NCI-H1417 (cell line): ENCODE measurements at places on chromosomes 16 and 17.

DNA sequence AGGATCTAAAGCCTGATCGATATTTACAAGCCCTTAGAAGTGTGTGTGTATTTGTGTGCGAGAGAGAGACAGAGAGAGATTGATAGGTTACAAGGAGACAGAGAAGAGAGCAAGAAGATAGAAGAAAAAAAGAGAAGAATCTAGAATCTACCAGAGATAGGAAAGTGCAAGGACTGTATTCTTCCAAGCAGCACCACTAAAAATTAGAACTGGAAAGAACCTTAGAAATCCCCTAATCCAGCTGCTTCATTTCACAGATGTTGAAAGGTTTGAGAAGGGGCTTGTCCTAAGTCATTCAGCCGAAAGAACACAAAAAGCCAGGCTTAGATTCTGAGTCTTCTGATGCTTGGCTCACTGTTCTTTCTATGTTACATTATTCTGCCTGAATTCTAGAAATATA, 92.2 kb downstream of the HS3ST3A1 start:
- no peak for DNase-seq

- no peak for DNase-seq
Observed at GRCh38 chr16:79101491-79101890, 499.0 kb downstream of the MAF start.

GRCh38 chr16:88686439-88687253, at the start of gene SNAI3:
Gene SNAI3, minus strand, starts transcription at chr16:88686507. Its CDS starts 101 bp downstream, at chr16:88686406.
- DNase-seq = peak; percentile 80

DNA sequence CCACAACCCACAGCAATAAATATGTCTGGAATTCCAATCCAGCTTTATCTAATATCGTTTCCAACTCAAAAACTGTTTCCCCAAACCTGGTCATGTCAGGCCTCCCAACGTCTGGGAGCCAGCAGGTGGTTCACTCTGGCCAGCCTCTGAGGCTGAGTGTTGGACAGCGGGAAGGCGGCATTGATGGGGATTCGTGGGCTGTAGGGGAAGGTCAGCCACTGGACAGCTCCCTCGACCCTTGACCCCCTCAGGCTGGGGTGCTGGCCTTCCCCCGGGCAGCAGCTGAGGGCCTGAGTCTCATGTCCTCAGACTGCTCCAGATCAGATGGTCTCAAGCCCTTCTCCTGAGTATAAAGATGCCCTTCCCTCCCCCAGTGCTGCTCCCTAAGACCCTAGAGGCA, 50.2 kb downstream of the SDK2 start:
- no peak for DNase-seq

DNA sequence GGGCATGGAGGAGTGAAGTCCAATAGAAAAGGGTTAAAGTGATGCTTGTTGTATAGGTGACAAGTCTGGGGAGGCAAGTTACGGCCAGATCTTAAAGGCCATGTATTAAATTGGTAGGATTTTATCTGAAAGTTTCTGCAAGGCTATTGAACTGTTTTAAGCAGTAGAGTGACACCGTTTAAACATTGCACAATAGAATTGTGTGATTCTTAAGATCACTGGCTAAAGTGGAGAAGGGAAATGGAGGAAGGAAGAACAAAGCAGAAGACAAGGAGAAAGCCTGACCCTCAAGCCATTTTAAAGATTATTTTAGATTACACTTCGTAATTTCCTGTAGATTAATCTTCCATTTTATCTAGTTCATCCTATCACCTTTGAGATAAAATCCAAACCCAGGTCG, 5.6 kb upstream of the MPHOSPH6 start:
- no peak for DNase-seq

GRCh38 chr17:82023447-82024241, 539 bp downstream of the LRRC45 start:
- peak; percentile 86 for DNase-seq

DNA sequence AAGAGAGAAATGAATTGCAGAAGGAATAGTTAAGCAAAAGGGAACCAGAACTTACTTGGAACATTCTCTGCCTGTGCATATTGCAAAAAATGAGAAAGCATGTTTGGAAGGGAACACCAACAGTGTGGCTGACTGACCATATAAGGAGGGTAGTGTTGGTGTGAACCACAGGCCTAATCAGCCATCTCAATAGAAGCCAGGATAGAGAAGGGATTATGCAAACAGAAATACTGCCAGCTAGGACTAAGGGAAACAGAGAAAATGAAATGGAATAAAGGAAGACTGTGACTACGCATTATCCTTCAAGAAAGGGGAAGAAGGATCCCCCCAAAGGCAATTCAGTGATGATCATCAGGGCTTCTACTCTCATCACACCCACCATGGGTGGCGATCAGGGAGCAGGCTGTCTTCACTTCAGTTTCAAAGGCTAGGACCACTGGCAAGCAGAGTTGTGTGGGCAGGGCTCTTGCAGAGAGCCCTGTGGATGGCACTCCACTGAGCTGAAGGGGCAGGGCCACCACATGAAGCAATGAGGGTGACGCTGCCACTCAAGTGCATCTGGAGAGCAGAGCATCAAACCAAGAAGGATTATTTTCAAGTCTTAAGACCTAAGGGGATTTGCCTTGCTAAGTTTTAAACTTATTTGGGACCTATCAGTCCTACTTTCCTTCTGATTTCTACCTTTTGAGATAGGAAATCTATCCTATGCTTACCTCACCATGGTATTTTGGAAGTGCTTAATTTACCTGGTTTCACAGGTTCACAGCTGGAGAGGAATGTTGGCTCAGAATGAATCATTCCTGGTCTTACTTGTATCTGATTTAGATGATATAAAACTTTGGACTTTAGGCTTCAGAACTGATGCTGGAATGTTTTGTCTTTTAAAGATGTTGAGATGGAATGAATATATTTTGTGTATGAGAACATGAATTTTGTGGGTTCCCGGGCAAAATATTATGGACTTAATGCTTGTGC, 140.5 kb downstream of the SSH2 start:
- no peak for DNase-seq

DNA sequence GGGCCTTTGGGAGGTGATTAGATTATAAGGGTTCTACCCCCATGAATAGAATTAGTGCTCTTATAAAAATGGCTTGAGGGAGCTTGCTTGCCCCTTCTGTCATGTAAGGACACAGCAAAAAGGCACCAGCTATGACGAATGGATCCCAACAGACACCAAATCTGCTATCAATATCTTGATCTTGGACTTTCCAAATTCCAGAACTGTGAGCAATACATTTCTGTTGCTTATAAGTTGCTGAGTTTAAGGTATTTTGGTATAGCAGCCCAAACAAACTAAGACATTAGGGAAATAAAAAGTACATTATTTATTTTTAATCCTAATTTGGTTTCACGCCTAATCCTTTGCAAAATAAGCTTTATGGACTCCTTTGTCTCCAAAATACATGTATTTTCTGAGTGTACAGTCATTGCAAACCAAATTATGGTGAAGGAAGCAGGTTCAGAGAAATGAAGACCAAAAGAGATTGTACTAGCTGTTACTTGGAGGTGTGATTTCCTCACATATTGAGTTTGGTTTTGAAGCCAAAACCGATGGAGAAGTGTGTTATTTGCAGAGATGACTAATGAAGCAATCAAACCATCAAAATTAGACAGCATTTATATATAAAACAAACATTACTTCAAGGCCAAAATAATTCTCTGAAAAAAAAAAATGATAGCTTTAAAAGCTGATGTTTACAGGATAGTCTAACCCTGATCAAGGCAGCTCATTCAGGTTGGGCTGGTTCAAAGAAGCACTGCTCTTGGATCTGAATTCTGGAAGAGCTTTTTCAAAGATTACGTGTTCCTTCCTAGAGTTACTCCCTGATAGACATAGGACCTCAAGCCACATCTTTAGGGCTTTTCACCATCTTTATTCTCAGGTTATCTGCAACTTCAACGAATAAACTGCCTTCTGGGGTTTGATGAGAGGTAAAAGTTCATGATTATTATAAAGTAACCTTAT, 71.6 kb downstream of the MYO1D start:
- DNase-seq = no peak

- no peak for DNase-seq
Observed at GRCh38 chr17:44932787-44933097, 14.8 kb downstream of the KIF18B start.

- DNase-seq = no peak
Observed at GRCh38 chr16:64240586-64240985, 881.3 kb downstream of the CDH11 start.

- DNase-seq = no peak
Observed at GRCh38 chr17:50737118-50737698, 17.8 kb downstream of the LUC7L3 start.

DNA sequence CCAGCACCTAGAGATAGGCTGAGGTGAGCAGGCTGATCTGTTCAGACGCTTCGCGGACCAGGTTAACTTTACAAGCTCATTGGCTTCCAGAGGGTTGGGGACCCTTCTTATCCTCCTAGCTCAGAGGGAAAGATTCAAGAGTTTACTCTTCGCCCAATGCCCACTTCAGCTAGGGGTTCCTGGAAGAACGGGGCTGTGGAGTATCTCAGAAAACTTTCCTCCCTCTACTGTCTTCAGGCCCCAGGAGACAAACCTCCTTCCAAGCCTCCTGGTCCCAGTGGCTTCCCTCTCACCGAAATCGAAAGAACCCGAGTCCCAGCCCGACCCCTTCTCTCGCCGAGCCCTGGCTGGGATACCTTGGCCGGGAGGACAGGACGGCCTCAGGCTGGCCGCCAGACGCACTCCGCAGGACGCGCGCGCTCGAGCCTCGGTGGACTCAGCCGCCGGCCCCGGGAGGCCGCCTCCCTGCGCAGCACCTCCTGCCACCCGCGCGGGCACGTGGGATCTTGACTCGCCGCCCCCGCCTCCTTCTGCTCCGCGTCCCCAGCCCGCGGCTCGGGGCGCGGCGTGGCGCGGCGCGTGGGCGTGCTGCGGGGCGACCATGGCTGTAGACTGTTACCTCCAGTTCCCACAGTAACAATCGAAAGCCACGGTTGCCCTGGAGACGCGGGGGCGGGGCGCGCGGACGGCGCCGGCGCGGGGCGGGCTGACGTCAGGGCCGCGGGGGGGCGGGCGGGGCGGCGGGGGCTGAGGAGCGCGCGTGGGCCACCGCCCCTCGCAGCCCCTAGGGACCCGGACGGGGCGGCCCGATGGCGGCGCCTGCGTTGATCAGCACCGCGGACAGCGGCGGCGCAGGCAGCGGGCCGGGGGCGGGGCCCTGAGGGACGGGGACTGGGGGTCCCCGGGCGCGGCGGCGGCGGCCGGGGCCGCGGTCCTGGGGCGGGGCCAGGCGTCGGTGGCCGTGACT, 5.3 kb upstream of the HIC1 start:
- peak; percentile 77 for DNase-seq

DNA sequence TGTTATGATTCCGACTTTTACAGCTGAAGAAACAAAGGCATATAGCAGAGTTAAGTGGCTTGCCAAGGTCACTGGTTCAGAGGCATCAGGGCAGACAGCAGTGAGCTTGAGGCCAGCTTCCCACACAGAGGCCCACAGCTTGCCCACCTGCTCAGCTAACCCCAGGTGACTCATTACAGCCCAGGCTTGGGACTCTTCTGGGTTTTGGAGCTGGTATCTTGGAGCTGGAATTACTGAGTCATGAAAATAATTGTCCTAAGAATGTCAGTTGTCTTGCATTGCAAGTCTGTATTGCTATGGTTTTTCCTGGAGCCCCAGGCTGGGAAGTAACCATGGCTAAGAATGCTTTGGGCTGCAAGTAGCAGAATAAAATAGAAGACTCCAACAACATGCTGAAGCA, 32.4 kb upstream of the IRX3 start:
- no peak for DNase-seq

DNA sequence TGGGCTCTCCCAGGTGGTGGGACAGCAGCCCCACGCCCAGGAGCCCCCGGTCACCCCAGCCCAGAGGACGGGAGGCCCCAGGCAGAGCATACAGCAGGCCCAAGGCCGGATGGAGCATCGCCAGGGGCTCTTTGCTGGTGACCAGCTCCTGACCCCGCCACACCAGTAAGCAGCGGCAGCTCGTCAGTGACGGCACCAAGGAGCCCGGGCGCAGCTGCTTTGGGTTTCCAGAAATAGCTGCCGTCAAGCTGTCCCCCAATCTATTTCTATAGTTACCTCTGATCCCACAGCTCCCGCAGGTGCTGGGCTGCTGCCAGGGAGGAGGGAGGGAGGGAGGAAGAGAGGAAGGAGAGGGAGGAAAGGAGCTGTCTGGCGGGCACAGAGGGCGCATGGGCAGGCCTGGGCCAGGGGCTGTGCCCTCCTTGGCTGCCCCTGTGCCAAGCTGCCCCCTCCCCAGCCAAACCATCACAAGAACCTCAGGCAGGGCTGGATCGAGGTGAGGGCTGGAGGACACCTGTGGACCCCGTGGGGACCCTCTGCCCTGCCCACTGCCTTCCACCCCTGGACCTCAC, 10.8 kb upstream of the RASD1 start:
- peak; percentile 59 for DNase-seq

DNA sequence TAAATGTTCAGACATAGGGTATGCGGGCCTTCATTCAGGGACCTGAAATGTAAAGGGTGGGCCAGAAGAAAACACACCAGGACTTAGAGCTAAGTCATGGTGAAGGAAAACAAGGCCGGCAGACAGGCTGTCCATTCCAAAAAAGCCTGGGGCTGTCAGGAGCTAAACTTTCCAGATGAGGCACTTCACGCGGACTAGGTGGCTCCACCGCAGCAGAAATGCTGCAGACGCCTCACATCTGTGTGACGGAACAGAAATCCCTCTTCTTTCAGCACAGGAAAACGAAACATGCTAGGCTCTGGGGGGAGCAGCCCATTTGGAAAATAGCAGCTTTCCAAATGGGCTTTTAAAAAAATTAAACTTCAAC, 88.7 kb downstream of the HS3ST3A1 start:
- no peak for DNase-seq

DNA sequence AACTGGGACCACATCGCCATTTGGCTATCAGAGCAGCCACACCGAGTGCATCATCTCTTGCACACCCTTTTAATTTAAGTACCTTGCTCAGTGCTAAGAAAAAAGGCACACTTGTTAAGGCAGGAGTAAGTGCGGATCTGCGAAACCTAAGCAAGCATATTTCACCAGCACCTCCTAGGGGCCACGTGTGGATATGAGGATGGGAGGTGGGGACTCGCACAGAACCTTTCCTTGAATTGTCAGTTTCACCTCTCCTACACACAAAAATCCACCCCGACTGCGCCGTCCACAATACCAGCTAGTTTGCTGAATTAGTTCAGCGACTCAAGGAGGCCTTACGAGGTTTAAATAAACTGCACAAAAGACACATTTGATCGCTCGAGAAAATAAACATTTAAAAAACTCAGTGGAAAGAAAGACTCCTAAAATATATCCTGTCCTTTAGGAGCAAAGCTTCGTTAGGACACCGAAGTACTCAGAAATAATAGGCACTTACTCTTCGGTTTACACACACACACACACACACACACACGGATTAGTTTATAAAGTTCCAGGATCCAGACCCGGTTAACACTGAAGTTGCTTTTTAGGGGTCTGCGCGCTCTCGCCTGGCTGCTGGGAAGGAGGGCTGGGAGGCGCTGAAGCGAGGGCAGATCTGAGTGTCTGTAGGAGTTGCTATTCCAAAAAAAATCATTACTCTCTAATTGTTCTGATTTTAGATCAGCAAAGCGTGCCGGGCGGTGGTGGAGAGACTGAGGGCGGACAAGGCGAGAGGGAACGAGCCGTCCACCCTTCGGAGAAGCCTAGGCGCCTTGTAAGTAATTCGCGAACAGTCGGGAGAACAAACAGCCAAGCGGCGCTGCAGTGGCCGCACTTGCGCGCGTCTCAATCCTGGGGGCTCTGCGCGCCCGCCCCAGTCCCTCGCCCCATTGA, 1.0 kb upstream of the KCNJ2 start:
- peak; percentile 70 for DNase-seq

- DNase-seq = no peak
Observed at GRCh38 chr16:86424985-86425384, 85.3 kb upstream of the FOXF1 start.

GRCh38 chr17:13429201-13429600, 172.5 kb downstream of the HS3ST3A1 start:
- no peak for DNase-seq

GRCh38 chr16:85029408-85029784, 1.8 kb downstream of the KIAA0513 start:
- DNase-seq = no peak
